ENCODE measurements at places on chromosomes 13 and 19.

DNA sequence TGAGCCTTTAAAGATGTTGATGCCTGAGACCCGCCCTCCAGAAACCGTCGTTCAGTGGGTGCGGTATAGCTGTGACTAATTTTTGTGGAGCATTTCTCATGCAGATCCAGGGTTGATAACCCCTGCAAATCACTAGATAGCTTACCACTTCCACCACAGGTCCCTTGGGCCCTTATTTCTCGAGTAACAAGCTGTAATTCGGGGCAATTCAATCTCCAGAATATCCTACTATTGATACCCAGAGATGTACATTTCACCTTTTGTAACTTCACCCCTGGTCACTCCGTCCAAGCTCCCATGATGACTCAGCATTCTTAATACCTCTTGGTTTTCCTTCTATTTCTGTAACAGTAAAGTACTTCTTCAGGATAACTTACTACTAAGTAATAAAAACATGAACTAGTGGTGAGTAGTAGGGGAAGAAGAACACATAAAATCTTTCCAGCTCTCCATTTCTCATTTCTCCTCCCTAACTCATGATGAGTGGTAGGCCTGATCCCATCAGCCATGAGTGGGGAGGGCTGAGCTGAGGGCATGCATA, 71.9 kb upstream of the UBL3 start:
- DNase-seq: no peak

DNA sequence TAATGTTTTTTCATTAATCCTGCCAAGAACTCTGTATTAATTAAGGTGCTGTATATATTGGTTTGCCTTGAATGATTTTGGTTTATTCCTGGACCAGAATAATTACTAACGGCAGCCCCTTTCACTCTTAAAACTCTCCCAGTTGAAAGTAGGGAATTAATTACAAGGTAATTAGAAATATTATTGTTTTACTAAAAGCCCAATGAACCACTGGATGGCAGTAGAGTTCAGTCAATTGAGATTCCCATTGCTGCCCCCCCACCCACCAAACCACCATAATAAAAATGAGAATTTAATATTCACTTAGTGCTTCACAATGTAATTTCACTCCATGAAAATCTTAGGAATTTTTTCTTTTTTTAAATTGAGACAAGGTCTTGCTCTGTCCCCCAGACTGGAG, 13.7 kb downstream of the WBP4 start:
- DNase-seq: no peak

DNA sequence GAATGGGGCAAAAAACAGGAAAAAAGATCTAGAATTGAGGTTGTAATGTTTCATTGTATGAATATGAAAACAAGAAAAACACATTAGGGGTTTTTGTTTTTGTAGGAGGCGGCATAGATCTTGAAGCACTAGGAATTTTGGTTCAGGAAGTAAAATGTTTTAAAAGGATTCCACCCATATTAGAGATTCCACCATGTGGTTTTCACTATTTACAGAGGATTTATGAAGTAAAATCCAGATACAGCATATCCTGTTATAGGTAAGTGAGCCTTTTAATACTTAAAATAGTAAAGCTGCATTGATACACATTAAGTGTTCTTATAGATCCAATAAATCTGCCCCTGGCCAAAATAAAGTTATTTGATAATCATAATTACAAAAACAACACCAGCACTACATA, 61.4 kb downstream of the MICU2 start:
- no peak for DNase-seq

DNA sequence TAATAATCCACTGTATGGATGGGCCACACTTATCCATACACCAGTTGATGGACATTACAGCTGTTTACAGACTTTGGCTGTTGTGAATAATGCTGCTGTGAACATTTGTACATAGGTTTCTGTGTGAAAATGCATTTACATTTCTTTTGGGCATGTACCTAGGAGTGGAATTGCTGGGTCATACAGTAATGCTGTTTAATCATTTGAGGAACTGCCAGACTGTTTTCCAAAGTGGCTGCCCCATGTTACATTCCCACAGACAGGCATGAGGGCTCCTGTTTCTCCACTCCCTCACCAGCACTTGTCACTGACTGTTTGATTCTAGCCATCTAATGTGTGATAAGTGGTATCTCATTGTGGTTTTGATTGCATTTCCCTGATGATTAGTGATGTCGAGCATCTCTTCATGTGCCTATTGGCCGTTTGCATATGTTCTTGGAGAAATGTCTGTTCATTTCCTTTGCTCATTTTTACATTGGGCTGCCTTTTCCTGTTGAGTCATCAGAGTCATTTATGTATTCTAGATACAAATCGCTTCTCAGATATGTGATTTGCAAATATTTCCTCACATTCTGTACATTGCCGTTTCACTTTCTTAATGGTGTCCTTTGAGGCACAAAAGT, 12.8 kb downstream of the TMEM255B start:
- DNase-seq: no peak

GRCh38 chr13:92574499-92574898, 652.1 kb upstream of the GPC6 start:
- no peak for DNase-seq

DNA sequence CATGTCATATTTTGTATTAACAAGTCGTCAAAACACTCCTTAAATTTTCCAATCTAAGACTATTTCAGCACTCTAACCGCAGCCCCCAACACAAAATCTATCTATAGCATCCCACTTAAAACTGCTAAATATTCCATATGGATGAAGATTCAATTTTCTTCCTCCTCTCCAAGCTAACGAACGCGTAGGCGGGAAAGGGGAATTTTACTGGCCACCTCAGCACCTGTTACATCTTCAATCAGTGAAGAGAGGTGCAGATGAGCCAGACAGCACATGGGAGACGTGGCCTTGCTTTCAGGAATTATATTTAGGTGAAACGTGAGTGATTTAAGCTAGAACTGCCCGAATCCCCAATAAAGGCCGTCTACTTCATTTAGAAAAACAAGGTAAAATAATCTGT, 1.1 kb downstream of the RBM26 start:
- DNase-seq: no peak

GRCh38 chr19:33064792-33065550, at the start of gene RHPN2:
Gene RHPN2 (minus strand): TSS chr19:33064888. CDS start chr19:33064852, 36 bp downstream.
- DNase-seq: peak; percentile 27

GRCh38 chr19:3655402-3656072, 28.9 kb upstream of the CACTIN start:
- DNase-seq: no peak

DNA sequence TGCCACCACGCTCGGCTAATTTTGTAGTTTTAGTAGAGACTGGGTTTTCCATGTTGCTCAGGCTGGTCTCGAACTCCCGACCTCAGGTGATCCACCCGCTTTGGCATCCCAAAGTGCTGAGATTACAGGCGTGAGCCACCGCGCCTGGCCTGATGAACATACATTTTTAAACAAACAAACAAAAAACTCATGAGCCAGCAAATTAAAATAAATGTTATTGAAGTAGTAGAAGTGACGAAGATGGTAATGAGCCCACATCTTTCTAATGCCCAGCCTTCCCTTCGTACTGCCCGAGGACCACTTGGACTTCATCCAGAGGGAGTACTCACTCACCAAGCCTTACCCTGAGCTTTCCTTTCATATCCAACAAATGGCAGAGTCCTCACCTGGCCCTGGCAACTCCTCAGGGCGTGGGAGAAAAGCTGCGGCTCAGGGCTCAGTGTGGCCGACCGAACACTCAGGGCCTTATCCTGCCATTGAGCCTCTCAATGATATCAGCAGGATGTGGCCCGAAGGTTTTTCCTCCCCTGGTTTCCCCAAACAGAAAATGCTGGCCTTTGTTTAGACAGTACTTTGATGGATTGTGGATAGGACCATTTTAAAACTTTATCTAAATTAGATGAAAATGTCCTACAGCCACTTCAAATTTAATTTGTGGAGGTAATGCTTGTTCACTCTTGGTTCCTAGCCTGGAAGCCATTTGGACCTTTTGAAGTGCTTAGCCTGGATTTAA, 22.8 kb upstream of the ABCC4 start:
- DNase-seq: no peak
